ENCODE measurements at places on chromosomes 16 and 17.

GRCh38 chr17:43026595-43026994 lies 1.6 kb downstream of the RND2 start:
- DNase-seq = no peak

DNA sequence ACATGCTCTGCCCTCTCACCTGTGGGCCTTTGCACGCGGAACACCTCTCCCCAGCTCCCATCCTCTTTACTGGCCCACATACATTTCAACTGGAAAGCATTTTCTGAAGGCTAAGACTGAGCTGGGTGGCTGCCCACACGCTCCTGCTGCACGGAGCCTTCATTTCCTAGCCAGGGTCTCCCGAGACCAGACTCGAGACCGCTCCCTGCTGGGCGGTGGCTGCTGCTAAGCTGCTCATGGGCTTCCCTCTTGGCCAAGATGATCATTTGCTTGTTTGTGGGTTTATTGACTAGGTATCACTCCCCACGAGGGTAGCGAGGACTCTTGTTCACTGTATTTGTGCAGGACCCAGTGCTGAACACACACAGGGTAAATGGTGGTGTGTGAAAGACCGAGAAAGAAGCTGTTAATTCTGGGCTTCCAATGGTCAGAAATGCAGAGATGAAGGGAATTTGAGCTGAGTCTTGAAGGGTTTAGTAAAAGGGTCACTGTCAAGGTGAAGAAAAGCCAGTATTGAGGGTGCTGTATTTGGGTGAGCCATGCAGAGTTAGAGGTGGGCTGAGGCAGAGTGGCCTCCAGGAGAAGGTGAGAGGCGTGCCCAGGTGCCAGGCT lies 907 bp downstream of the TRAPPC2L start:
- peak; percentile 82 for DNase-seq

DNA sequence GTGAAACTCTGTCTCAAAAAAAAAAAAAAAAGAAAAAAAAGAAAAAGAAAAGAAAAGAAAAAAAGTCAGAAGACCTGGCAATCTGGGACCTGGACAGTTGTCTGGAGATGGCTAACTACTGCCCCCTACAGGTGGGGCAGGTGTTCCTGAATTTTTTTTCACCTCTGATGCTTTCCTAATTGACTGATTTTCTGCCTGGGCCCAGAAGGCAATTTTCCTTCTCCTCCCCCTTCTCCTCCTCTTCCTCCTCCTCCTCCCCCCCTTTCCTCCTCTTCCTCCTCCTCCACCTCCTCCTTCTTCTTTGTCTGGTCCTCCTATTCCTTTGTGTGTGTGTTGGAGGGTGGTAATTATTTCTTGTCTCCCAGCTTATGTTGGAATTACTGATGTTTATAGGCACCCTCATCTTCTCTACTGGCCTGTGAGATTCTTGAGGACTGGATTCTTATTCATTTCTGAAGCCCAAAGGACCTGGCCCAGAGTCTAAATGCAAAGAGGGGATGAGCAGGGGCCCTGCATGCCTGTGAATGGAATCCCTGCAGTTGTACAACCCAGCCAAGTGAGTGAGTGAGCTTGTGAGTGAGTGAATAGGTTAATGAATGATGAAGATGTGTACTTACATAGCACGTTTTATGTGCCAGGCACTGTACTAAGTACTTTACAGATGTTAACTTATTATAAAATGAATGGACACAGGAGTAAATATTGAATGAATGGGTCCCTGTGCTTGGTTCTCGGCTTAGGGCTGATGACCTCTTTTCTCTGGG lies 26.9 kb downstream of the IRX5 start:
- DNase-seq = peak; percentile 25

- peak; percentile 55 for DNase-seq
These were observed 187.0 kb downstream of the SEC14L1 start for GRCh38 chr17:77327566-77328464.

DNA sequence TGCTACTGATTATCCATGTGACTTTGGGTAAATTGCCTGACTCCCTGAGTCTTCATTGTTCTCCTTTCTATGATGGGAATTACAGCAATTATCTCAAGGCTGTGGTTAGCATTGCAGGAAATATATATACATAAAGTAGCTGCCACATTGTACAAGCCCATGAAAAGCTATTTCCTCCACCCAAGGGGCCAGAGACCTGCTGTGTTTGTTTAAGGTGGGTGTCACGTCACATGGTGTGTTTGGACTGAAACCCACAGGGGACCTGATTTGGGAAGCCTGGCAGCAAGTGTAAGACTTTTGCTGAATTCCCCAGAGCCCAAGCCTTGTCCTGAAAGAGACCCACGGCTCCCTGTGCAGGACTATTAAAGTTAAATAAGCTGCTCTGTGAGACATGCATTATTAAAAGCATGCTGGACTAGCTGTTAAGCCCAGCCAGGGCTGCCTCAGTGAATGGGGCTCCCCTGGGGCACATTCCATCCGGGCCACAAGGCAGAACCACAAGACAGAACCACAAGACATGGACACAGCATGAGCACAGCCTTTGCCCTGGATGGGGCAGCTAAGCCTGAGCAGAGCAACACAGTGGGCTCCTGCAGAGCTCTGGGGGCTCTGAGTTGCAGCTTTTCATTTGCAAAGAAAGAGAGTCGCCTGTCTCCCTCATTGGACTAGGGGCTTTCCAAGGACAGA lies 148.9 kb downstream of the SPACA3 start:
- DNase-seq = peak; percentile 5

DNA sequence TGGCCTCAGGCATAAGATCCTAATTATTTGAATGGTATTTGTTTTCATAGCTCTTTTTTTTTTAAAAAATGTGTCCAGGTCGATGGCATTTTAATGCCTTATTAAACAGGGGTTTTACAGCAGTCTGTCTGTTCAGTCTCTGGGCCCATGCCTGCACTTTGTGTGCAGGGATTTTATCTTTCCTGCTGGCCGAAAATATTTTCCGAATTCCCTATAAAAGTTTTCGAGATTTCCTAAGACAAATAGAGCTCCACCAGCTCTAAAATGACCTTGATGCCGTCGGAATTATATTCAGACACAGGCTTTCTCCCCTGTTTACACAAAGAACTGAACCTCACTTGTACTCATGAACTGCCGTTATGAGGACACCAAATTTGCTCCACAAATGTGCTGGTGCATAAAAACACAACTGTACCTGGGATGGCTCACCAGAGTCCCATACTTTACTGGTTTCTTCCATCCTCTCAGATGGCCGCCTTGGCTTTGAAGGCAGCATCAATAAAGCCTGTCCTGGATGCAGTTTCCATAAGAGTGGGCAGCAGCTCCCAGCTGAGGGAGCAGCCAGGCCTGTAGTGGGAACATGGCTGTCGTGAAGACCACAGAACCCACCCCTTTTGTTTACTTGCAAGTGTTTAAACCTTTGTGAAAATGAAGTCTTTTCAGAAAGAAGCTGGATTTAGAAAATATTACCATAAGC lies 44.9 kb downstream of the TBX4 start:
- DNase-seq = no peak

- no peak for DNase-seq
These were observed 440 bp downstream of the C16orf96 start for GRCh38 chr16:4556580-4556979.

DNA sequence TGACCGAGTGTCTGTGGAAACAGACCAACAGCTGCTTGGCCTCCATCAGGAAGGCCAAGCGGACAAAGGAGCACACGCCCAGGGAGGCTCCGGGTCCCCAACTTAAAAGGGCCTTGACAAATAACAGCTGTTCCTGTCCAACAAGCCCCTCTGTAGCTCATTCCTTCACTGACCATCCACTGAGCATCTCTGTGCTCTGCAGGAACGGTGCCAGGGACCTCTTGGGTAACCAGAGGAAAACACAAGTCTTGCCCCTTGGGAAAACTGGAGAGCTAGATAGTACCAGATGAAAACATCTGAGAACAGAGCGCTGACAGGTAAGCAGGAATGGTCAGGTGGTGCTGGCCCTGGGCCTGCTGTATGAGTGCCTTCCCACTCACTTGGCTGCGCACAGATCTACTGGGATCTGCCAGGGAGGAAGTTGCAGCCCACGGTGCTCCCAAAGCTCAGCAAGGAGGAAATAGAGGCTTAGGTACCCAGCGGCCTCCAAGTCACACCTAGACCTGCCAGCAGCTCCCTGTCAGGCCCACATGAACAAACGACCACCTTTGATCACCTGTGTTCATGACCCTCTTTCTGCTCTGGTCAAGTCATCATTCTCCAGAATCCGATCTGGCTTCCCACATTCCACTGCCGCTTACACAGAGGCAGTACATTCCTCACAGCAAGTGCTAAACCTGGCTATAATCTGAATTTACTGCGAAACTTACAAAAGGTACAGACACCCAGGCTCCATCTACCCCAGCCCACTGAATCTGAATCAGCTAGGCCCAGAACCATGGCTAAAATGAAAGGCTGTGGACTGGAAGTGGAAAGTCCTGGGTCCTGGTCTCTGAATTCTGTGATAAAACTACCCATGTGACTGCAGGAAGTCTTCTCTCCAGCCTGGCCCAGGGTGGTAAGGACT lies 12.5 kb downstream of the DCAKD start:
- peak; percentile 88 for DNase-seq

DNA sequence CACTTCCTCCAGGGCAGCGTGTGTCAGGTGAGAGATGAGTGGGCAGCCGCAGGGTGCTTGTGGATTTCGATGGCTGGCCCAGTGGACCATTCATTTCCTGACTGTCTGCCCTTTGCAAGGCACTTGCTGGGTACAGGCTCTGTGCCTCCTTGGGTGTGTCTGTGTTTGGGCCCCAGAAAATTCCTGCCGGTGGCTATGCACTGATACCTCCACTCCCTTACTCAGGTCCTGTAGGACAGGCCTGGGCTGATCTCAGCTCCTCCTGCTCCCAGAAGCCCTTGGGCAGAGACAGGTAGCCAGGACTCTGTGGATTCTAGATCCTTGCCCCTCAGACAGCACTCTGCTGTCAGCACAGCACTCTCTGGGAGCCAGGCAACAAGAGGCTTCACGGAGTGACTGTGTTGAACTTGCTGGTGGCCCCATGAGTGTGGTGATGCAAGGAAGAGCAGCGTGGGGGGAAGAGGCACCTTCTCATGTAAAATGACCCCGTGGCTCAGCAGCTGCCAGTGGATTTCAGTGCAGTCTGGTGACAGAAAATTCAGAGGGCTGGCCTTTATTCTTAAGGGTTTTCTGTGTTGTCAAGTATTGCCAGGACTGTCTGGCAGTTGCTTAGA lies 29.0 kb downstream of the PGS1 start:
- peak; percentile 93 for DNase-seq

DNA sequence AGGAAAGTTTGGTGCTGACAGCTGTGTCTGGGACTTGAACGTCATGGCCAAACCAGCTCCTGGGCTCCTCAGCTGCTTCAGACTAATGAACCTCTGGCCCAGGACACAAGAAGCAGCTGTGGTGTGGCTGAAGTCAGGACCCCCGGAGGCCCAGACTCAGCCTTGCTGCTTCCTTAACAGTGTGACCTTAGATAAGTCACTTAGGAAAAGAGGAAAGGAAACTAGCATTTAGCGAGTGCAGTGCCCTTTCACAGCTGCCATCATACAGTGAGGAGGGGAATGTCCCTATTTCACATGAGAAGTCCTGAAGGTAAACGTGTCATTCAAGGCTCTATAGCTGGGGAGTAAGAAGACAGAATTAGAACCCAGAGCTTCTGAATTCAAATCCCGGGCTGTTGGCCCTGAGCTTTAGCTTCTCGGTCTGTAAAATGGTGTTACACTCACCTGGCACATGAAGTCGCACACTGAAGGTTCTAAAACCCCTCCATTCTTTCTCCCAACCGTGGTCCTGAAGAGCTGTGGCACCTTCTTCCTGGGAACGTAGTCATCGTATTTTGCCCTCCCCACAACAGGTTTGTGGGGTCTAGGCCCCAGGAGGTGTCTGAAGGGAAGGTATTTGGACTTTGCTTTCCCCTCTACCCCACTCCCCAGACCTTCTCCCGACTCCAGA lies 910 bp upstream of the RAMP2 start:
- peak; percentile 47 for DNase-seq

DNA sequence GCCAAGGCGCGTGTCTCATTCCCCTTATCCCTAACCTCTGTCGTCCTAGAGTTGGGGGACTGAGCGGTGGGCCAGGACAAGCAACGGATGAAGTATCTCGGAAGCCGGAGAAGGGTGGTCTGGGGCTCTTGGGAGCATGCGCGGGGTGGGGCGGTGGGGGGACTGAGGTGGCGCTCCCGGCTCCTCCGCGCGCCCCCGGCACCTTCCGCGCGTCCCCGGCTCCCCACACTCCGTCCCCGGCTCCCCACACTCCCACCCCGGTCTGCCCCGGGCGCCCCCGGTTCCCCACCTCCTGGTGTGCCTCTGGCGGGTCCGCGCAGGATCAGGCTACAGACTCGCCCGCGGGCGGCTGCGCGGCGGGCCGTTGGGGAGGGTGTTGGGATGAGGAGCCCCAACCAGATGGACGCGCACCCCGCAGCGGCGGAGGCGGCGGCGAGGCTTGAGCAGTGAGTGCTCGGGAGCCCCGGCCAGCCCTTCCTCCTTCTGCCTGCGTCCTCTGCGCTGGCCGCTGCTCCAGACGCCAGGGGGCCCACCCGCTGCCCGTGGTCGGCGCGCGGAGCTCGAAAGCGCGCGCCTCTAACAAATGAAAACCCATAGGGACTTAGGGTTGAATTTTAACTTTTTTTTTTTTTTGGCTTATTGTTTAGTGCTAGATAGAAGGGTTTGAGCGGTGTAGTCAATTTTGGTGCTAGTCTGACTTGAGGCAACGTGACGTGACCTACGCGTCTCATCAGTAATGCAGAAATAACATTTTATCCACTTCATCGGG lies 5.6 kb upstream of the CRYM start:
- DNase-seq = peak; percentile 34

- DNase-seq = peak; percentile 67
These were observed 102.6 kb downstream of the ZNF778 start for GRCh38 chr16:89319886-89320781.

- DNase-seq = no peak
These were observed 10.0 kb upstream of the BEAN1 start for GRCh38 chr16:66416939-66417700.

GRCh38 chr17:82752371-82753200 lies 721 bp downstream of the TBCD start:
- DNase-seq = peak; percentile 53

DNA sequence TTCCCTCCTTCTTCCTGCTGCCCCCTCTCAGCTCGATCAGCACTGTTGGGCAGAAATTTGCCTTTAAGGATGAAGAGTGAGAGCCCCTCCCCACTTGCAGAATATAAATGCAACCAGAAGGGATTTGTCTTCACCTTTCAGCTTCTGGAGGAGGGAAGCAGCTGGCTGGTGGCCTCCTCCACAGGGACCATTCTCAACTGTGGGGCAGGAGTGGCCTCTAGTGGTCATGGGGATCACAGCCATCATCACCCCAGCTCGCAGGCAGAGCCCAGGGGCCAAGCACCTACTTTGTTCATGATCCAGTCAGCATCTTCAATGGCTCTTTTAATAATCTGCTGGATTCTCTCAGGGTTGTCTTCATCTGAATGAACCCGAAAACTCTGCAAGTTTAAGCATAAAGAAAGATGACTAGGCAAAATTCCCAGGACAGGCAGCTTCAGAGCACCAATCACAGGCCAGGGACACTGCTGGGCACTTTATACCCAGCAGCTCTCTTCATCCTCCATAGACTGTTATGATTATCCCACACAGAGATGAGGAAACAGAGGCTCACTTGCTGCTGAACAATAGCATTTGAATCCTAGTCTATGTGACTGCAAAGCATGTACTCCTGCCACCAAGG lies 13.1 kb downstream of the LYRM9 start:
- DNase-seq = peak; percentile 80

- no peak for DNase-seq
These were observed 169.4 kb downstream of the ENGASE start for GRCh38 chr17:79243996-79244395.

Data from myocyte (in vitro differentiated cells).